ENCODE measurements at places on chromosomes 13 and 19.

GRCh38 chr19:51508059-51508733, 6.6 kb upstream of the SIGLEC12 start:
- DNase-seq = no peak

- no peak for DNase-seq
Observed at GRCh38 chr13:46607768-46608564, 55.0 kb downstream of the LRCH1 start.

DNA sequence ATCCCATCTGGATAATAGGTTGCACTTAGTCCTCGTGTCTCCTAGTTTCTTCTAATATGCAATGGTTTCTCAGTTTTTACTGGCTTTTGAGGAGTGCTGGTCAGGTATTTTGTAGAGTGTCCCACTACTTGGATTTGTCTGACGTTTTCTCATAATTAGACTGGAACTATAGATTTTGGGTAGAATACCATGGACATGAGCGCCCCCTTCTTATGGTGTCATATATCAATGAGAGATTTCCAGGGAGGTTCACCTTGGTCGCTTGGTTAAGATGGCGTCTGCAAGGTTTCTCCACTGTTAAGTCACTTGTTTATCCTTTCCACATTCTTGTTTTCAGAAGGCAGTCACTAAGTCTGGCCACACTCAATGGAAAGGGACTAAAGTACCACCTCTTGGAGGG, 6.7 kb downstream of the SOHLH2 start:
- DNase-seq = no peak

DNA sequence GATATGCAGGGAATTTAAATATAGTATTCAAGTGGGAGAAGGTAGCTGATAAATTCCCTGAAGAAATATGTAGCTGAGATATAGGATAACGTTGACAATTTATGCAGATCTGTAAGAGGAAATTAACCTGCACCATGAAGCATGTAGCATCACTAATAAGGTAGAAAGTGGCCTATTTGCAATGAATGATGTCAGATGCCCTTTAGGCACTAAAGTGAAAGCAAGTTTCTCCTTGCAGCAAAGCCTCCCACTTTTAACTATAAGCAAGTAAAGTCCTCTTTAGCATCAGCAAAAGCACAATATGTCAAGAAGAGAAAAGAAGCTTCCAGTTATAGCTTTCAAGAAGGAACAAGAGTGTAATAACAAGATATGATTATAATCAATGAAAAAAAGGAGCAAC, 102.5 kb upstream of the SLITRK1 start:
- no peak for DNase-seq

- no peak for DNase-seq
Observed at GRCh38 chr19:1067341-1067957, 482 bp downstream of the ARHGAP45 start.
